ENCODE measurements at places on chromosomes 11 and 22. TPM values are rescaled to one million over a fixed set of nuclear protein-coding genes. Genes with fewer than 3 reads are reported as not detected.

Gene LMNTD2
- 4.7 TPM for total RNA-seq

Gene SYT13
- 8.1 TPM for total RNA-seq

Gene DDB1
- total RNA-seq, result 165 TPM

Gene VPREB1
- not detected for total RNA-seq

Gene GLB1L3
- 0.75 TPM for total RNA-seq

Gene CTR9
- total RNA-seq, result 23.1 TPM

Gene ATP6V1E1
- total RNA-seq, result 172 TPM

Gene CARD18
- total RNA-seq, result not detected

Gene OR5B21
- total RNA-seq, result not detected

Gene GUCY1A2
- 2.0 TPM for total RNA-seq

Gene SH3BP1
- 10.4 TPM for total RNA-seq

Gene DEFB131B
- not detected for total RNA-seq

Gene PKDREJ
- not detected for total RNA-seq

Gene CYB5R2
- 17.2 TPM for total RNA-seq

Gene OTOG
- total RNA-seq, result not detected

Gene CCDC188
- 0.55 TPM for total RNA-seq

Gene PTPRJ
- 49.6 TPM for total RNA-seq

Gene MUC5B
- total RNA-seq, result under 0.01 TPM

Gene APOBEC3F
- total RNA-seq, result 8.7 TPM

Gene E2F8
- total RNA-seq, result 0.14 TPM

Gene MRPL48
- 52.4 TPM for total RNA-seq

Gene MEI1
- 3.4 TPM for total RNA-seq

Gene CRYAB
- 23.9 TPM for total RNA-seq

Gene DGCR6
- 3.4 TPM for total RNA-seq

Gene MUC6
- total RNA-seq, result not detected

Gene ZNRF3
- 10.5 TPM for total RNA-seq

Gene OVOL1
- total RNA-seq, result 15.8 TPM

Gene FGF19
- total RNA-seq, result not detected

Gene SHANK2
- 12.5 TPM for total RNA-seq

Gene C11orf86
- not detected for total RNA-seq

Gene TECTA
- 0.75 TPM for total RNA-seq

Gene CCDC15
- 3.1 TPM for total RNA-seq

Gene MRGPRX3
- not detected for total RNA-seq

Gene ANO5
- total RNA-seq, result 2.3 TPM

Gene RIMBP3B
- 0.07 TPM for total RNA-seq

Gene OR2AT4
- total RNA-seq, result not detected

Gene PIH1D2
- total RNA-seq, result 1.4 TPM

Gene TNNT3
- total RNA-seq, result not detected

Gene SYNGR1
- total RNA-seq, result 2.0 TPM

Gene NCAM1
- total RNA-seq, result 16.5 TPM

Gene KCNJ4
- not detected for total RNA-seq

Gene KLHL22
- 18.6 TPM for total RNA-seq

Gene CDC42EP1
- 98.1 TPM for total RNA-seq

Gene SCGB1D2
- not detected for total RNA-seq

Gene OR52N4
- total RNA-seq, result not detected

Gene PRR33
- total RNA-seq, result not detected

Gene KRTAP5-8
- total RNA-seq, result not detected

Gene SERGEF
- total RNA-seq, result 20.5 TPM

Gene SULT4A1
- 1.8 TPM for total RNA-seq

Gene FOLR3
- total RNA-seq, result 0.34 TPM

Gene LRRC32
- total RNA-seq, result 3.9 TPM

Gene FKBP2
- 61.1 TPM for total RNA-seq

Gene XBP1
- total RNA-seq, result 291 TPM

Gene SMTNL1
- not detected for total RNA-seq

Gene SLC1A2
- total RNA-seq, result not detected

Gene ARHGEF17
- total RNA-seq, result 25.5 TPM

Gene TH
- not detected for total RNA-seq

Gene CD3G
- total RNA-seq, result not detected

Gene CSRP3
- total RNA-seq, result not detected

Data from kidney epithelial cell (primary cell).